Immature natural killer cell (primary cell): ENCODE measurements at places on chromosomes 5 and 9. TPM values are rescaled to one million over a fixed set of nuclear protein-coding genes. Genes with fewer than 3 reads are reported as not detected.

SPEF2 gene
- polyA plus RNA-seq, result 2.2 TPM

SLC25A2 gene
- polyA plus RNA-seq, result not detected

C5orf34 gene
- polyA plus RNA-seq, result 1.5 TPM

BTNL9 gene
- polyA plus RNA-seq, result not detected

SPINK13 gene
- polyA plus RNA-seq, result not detected

ANKRA2 gene
- 23.0 TPM for polyA plus RNA-seq

TOR1B gene
- polyA plus RNA-seq, result 45.1 TPM

DNA sequence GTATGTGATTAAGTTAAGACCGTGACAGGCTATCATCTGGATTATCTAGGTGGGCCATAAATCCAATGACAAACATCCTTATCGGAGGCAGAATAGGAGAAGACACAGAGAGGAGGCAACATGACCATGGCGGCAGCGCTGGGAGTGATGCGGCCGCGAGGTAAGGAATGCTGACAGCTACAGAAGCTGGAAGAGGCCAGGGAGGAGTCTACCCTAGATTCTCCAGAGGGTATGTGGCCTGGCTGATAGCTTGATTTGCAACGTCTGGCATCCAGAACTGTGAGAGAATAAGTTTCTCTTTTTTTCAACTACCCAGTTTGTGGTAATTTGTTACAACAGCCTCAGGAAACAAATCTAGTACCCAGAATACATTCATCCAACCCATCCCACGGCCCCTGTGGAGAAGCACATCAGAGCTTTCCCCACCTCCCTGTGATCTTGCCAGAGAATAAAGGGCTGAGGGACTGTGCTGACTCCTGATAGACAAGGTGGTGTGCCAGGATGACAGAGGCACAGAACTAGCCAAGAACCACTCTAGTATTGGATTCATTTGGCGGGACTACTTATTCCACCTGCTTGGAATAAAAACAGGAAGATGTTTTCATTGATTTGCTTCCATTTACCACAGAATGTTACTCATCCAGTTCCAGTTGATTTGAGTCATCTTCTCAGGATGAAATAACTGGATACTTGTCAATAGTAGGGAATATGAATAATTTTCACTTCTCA is 187.4 kb downstream of the MAN2A1 start:
- DNase-seq, result no peak

DNA sequence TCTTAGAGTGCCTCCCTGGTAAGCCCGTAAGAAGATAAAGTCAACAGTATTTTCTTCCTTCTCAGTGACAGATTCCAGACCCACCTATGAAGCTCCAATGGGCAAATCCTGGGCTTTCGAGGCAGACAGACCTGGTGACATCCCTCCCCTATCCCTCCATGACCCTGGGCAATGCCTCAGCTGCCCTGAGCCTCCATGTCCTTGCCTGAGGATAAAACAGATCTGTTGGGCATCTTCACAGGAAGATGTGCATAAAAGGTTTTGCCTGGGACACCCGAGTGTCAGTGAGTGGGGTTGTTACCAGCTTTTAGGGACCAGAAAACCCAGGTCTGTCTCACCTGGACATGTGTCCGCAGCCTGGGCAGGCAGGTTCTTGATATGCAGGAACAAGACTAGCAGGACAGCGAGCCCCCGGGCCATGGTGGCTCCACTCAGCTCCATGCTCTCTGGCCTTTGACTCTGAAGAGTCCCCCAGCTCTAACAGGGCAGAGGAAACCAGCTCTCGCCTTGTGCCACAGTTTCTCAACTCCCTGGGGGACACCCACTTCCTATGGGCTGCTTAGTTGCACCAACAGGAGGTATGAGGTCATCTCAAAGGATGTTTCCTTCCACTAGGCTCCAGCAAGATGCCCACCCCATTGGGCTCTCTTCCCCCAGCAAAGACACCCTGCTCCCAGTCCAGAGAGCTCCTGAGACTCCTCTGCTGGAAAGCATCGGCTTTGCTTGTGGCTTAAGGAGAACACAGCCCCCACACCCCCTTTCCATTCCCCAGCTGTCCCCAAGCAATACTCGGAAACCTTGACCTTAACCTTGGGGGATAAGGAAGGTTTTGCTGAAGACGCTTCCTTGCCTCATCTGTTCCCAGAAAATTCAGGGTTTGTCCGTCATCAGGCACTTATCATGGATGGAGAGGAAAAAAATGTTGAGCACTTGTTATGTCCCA is at the start of gene FCN1:
TSS of gene FCN1 (minus strand) at position 482 of the 943 bp plus-strand sequence. CDS start at position 441, 41 bp downstream.
- no peak for DNase-seq

GRCh38 chr5:149011084-149011483 is 51.8 kb downstream of the SH3TC2 start:
- no peak for DNase-seq

DNA sequence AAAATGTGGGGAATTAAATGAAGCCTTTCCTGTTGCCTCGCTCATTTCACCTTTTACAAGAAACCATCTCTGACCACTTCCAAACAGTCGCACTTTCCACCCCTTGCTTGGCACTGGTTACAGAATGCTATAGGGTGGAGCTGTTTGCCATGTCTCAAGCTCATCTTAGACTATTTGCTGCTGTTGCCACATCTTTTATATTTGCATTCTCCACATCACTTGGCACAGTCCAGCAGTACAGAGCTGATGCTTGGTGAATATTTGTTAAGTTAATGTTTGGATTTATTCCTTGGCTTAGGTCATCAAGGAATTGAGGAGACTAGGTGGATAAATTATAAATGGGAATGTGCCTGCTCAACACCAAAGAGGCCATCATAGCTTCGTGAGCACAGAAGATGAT is 53.2 kb downstream of the GNA14 start:
- no peak for DNase-seq

DNA sequence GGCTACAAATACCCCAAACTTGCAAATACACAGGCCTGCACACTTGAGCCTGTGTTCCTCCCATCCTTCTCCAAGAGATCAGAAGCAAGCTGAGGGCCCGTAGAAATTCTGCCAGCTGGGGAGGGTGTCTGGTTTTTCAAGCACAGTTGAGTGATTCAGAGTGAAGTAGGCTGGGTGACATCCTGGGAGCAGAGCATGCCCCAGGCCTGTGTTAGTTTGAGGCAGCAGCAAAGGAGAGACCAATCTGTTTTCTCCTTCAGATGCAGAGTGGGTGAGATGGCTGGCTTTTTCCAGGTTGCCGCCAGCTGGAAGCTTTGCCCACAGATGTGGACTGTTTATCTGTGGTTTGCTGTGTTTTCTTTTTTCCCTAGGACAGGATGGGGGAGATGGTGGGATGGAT is 63.1 kb downstream of the RCL1 start:
- no peak for DNase-seq

GRCh38 chr5:178474562-178475184 is 115.5 kb downstream of the COL23A1 start:
- no peak for DNase-seq

- no peak for DNase-seq
These were observed 24.5 kb upstream of the RAB14 start for GRCh38 chr9:121226175-121226574.

- DNase-seq, result no peak
These were observed 71.8 kb downstream of the ADAMTSL1 start for GRCh38 chr9:18545636-18546360.

GRCh38 chr9:96663506-96664120 is 8.5 kb upstream of the PRXL2C start:
- DNase-seq, result no peak

DNA sequence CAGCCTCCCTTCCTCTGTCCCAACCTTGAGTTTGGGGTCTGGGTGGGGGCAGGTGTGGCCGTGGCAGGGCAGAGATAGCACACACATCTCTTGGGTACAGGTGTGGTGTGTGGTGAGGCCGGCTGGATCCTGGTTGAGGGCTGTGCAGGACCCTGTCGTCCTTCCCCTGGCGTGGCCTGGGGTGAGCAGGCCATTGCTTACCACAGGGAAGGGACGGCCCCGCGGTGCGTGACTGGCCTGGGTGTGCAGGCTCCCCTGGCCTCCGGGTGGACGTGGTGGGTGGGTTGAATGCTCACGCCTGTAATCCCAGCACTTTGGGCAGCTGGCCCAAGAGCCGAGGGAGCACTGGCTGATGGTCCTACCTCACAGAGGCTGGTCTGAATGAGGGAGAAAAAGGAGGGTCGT is 1.2 kb downstream of the ARRDC1 start:
- DNase-seq, result no peak

- no peak for DNase-seq
These were observed 47.3 kb upstream of the SUB1 start for GRCh38 chr5:32538031-32538547.

- no peak for DNase-seq
These were observed 274.6 kb downstream of the ANXA1 start for GRCh38 chr9:73426269-73426668.

DNA sequence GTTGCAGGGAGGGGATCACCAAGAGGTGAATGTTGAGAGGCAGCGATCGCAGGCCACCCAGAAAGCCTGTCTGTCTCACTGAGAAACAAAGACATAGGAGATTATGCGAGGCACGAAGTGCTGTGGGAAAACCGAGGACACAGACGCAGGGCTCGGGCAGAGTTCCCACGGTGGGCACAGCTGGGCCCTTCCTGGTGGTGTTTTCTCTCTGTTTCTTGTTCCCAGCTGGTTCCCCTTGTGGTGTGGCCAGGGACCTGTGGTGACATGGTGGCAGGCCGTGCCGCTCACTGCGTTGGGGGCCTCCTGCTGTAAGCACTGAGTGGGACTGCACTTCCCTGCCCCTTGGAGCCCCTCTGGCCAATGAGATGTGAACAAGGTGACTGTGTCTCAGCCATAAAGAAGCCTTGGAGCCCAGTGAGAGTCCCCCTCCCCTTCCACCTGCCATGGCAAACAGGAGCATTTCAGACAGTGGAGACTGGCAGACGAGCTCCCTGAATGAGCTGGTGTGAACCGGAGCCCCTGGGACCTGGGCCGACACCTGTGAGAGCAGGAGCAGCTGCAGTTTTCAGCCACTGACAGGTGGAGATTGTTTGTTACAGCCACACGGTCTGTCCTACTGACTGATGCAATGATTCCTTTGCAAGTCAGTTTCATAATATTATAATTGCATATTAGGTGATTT is 13.2 kb upstream of the IRX4 start:
- DNase-seq, result no peak

- no peak for DNase-seq
These were observed 142.5 kb upstream of the RETREG1 start for GRCh38 chr5:16759147-16759773.

- DNase-seq, result no peak
These were observed 41.0 kb downstream of the FGD3 start for GRCh38 chr9:92988215-92988768.
